Activated CD8-positive, alpha-beta memory T cell treated with anti-CD3 and anti-CD28 coated beads, Interleukin-2, amount 10 ng/mL, durations not matched to agents 7 days and 5 days (primary cell): ENCODE measurements at places on chromosomes 11 and 22. TPM values are rescaled to one million over a fixed set of nuclear protein-coding genes. Genes with fewer than 3 reads are reported as not detected.

The DNAJB13 gene
- 0.26 TPM for total RNA-seq

The IGF2 gene
- total RNA-seq, result not detected

The LARGE1 gene
- 0.58 TPM for total RNA-seq

The GAB2 gene
- 23.8 TPM for total RNA-seq

- no peak for DNase-seq
Observed at GRCh38 chr11:93655581-93656255, 5.8 kb upstream of the CEP295 start.

GRCh38 chr22:36728505-36728904, 25.0 kb upstream of the CACNG2 start:
- DNase-seq, result no peak

GRCh38 chr11:125952559-125952958, 6.7 kb downstream of the VSIG10L2 start:
- DNase-seq, result no peak

- no peak for DNase-seq
Observed at GRCh38 chr22:30252411-30253204, 6.0 kb upstream of the LIF start.

GRCh38 chr11:61679893-61680621, at the start of gene DAGLA:
Gene DAGLA (plus strand): TSS chr11:61680391. CDS start chr11:61720156, 39,765 bp downstream.
- DNase-seq, result peak; percentile 72

- no peak for DNase-seq
Observed at GRCh38 chr22:36322602-36322915, 65.2 kb downstream of the MYH9 start.

DNA sequence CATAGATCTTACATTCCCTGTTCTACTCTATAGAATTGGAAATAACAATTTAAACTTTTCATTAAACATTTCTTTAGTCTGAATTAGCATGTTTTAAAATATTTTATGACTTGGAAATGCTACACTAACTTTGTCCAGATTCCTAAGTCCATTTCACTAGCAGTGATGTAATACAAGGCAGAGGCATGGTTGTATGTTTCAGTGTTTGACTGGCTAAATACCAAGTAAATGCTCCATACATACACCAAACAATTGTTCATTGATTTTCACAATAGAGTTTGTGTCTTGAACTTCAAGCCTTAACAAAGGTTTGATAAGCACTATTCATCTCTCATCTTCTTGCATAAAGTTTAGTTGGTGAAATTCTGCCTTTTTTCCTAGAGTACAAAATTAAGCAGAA, 13.5 kb downstream of the ZBED5 start:
- DNase-seq, result no peak

DNA sequence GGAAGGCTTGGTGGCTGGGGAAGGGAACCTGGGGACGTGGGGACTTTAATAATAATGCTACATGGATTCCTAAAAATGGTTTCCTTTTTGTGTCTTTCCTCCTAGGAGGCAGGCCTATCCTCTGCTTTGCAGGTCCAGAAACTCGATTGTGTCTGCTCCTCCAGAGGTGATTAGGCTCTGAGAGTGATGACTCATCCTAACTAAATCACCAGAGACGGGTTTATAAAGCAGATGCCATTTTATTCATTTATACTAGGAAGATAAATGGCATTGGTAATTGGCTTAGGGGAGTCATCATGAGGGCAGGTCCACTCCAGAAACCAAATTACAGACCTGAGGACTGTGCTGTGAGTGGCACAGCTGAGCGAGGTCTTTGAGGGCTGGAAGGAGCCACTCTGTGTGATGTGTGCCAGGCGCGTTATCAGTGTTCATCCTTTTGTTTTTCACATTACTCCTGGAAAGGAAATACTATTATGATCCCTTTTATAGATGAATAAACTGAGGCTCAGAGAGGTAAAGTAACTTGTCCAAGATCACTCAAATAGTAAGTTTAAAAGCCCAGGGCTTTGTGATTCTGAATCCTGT, 7.1 kb downstream of the NLRX1 start:
- no peak for DNase-seq

DNA sequence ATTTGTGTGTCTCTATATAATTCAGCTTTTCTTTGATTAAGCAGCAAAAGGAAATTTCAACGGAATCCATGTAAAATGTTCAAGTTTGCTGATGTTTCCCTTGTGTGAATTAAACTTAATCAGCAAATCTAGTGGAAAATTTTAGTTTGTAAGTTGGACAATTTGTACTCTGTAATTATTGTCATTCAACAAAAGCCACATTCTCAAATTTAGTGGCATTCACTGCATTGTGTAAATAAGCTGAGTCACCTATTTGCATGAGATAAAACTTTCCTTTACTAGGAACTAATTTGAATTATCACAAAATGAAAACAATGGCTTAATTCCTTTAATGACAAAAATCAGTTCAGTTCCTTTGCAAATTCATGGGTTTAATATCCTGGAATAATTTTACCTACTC, 784.2 kb upstream of the CCDC179 start:
- DNase-seq, result no peak

DNA sequence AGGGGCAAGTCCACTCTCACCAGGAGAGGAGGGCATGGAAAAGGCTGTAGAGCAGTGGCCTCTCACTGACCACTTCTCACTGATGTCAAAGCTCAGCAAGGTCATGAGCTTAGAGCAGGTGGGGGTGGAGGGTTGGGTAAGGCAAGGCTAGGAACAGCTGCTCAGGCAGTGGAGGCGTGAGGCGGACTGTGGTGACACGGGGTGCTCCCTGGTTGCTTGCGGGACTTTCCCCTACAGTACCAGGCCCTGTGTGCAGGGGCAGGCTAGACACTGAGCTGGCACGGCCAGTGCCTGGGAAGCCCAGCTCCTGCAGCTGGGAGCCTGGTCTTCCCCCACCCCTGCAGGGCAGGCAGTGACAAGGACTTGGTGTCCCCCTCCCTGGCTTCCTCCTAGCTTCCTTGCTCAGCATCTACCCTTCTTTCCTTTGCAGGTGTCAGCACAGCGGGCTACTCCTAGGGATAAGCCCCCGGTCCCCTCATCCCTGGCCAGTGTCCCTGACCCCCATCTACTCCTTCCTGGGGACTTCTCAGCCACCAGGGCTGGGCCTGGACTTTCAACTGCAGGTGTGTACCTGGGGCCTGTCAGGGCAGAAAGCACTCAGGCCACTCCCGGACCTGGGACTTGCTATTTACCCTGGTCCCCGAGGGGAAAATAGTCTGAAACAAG, 45.6 kb downstream of the PISD start:
- DNase-seq, result no peak

DNA sequence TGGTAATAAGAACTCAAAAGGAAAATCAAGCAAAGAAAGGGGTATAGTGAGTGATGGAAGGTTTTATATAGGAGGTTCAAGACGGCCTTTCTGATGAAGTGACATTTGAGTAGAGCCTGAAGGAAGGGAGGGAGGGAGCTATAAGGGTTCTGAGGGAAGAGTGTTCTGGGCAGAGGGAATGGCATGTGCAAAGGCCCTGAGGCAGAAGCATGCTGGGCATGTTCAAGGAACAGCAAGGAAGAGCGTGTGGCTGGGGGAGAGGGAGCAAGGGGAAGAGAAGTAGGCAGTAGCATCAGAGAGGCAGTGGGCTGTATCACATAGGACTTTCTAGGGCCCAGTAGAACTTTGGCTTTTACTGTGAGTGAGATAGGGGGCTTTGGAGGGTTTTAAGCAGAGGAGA, 108.9 kb upstream of the NAV2 start:
- no peak for DNase-seq

GRCh38 chr11:34975482-34975881, 59.1 kb downstream of the PDHX start:
- DNase-seq, result no peak

- no peak for DNase-seq
Observed at GRCh38 chr11:12746593-12747097, 72.4 kb downstream of the TEAD1 start.

- DNase-seq, result peak; percentile 93
Observed at GRCh38 chr22:50341977-50342650, 1.0 kb upstream of the PPP6R2 start.
